AG04450 (cell line): ENCODE measurements at places on chromosomes 13 and 19.

DNA sequence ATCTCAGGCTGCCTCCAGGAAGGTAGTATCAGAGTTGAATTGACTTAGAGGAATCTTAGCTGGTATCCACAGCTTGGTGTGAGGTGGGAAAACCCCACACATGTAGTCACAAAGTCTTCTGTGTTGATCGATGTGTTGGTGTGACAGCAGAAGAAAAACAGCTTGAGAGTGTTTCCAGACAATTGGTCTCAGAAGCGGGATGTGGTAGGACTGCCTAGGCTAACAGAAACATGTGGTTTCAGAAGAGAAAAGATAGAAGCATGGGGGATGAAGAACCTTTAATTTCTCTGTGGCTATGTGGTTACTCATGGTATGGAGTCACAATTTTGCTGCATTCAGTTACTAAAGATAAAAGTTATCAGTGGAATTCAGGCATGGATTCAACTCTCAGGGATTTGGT, 134.7 kb upstream of the SLITRK5 start:
- DNase-seq: no peak

- no peak for DNase-seq
Observed at GRCh38 chr13:113365583-113365970, 1.6 kb upstream of the GRTP1 start.

GRCh38 chr19:34549833-34550232, 68.3 kb downstream of the WTIP start:
- DNase-seq: no peak

DNA sequence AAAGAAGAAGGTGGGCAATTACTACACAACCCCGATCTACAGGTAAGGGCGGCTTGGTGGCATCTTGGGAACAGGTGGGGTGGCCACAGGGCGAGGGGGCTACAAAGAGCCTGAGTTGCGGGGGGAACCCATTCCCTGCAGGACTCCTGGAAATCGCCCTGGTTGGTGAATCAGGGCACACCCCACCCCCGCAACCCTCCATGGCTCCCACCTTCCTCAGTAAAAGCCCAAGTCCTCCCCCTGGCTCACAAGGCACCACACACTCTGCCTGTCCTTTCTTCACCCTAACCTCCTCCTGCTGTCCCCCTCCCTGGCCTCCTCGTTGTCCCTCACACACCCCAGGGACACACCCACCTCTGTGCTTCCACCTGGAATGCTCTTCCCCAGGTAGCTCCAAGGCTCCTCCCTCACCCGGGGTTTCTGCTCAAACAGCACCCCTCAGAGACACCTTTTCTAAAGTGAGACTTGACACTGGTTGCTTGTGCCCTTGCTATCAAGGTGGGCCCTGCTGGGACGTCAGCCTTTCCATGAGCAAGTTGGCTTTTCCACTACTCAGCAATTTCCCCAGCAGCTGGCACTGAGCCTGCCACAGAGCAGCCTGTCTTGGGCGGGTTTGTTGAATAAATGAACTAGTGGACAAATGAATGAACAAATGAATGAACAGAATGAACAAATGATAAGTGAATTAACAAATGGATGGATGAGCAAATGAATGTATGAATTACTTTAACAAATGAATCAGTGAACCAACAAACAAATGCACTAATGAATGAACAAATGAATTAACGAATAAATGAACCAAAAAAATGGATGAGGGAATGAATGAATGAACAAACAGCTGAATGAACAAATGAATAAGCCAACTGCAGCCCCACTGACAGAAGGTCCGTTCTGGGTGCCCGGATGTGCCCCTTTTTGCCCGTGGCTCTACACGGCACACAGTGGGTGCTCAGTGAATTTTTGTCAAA, 6.2 kb upstream of the MRI1 start:
- DNase-seq: no peak

GRCh38 chr13:95343944-95344343, 42.7 kb upstream of the ABCC4 start:
- DNase-seq: no peak

- no peak for DNase-seq
Observed at GRCh38 chr19:33640773-33641172, 19.0 kb downstream of the CHST8 start.

- no peak for DNase-seq
Observed at GRCh38 chr13:48443442-48444208, 30.7 kb upstream of the LPAR6 start.

DNA sequence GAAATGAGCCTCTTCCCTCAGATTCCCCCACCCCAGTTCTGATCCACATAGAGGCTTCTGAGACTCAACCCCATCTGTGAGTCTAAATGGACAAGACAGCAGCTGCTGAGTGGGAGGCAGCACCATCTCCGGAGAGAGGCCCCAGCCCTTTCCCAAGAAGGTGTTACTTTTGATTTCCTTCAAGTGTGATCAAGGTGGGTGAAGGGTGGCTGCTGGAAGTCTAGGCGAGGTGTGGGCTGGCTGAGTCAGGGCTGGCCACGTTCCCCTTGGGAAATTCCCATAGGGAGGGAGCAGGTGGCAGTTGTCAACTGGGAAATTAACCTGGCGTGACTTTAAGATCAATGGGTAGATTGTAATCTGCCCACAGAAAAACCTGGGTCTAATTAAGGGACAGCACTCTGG, 148.0 kb downstream of the FOXO1 start:
- no peak for DNase-seq

GRCh38 chr13:106424805-106425204, 110.7 kb downstream of the EFNB2 start:
- DNase-seq: no peak

DNA sequence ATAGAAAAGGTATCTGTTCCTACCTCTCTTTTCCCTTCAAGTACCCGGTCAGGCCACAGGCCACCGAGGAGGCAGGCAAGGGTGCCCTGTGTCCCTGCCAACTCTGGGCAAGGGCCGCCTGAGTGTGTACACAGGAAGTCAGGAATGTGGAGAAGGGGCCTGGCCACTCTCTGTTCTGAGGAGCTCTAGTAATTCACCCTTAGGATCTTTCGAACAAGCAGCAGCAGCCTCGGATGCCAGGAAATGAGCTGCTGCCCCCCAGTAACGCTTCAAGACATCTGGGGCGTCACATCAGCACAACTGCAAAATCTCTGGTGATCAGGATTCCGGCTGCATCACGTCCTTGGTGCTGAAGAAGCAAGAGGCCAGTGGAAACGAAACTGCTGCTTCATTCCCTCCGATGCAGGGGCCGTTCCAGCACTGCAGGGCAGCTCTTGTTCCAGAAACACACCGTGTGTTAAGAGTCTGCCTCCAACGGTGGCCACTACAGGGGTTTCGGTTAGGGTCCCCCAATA, 2.0 kb downstream of the RAB20 start:
- no peak for DNase-seq

DNA sequence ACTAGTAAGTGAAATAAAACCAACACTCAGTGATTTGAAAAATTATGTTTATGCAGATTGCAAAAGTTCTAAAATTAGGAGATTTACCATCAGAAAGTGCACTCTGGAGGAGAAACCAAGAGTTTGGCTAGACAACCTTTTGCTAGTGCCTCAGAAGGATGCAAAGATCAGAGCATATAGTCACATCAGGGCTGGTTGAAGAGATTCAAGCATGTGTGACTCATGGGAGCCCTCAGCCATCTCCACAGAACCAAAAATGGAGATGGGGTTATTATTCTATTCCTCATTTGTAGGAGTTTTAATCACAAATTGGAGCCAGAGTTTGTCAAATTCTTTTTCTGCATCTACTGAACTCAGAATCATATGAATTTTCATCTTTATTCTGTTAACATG, 32.9 kb upstream of the OXGR1 start:
- no peak for DNase-seq

DNA sequence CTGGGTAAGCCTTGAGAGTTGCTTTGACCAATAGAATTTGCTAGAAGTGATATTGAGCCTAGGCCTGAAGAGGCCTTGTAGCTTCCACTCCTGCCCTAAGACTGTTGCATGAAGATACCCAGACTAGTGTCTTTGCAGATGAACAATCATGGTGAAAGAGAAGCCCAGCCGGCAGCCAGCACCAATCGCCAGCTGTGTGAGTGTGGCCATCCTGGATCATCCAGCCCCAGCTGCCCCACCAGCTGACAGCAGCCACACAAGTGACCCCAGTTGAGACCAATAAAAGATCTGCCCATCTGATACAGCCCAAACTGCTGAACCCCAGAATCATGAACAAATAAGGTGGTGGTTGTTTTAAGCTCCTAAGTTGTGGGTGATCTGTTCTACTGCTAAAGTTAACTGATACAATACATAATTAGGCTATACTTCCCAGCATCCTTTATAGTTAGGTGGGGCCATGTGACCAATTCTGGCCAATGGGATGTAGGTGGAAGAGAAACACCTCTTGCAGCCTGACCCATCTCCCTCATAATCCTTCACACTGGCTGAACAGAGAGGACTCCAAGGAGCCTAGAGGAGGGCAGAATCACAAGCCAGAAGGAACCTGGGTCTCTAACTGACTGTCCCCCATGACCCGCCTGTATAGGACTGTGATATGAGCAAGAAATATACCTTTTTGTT, 9.4 kb upstream of the ZNF428 start:
- no peak for DNase-seq

GRCh38 chr13:39527961-39528660, 74.9 kb downstream of the LHFPL6 start:
- peak; percentile 85 for DNase-seq

GRCh38 chr13:107118506-107118905, 550.6 kb upstream of the ARGLU1 start:
- no peak for DNase-seq

DNA sequence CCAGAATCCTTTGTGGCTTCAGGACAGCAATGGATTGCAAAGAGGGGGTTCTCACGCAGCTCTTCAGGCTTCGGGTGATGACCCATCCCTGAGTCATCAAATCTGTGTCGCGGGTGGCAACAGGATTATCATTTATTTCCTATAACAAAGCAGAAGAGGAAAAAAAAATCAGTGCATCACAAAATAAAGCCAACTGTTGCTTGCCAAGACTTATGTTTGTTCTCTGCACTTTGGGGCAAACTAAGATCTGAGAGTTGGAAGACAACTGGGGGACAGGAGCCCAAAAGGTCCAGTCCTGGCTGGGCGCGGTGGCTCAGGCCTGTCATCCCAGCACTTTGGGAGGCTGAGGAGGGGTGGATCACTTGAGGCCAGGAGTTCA, 6.4 kb downstream of the GNA15 start:
- DNase-seq: peak; percentile 42

- DNase-seq: peak; percentile 3
Observed at GRCh38 chr19:56350416-56351045, 35.9 kb upstream of the ZSCAN5A start.

DNA sequence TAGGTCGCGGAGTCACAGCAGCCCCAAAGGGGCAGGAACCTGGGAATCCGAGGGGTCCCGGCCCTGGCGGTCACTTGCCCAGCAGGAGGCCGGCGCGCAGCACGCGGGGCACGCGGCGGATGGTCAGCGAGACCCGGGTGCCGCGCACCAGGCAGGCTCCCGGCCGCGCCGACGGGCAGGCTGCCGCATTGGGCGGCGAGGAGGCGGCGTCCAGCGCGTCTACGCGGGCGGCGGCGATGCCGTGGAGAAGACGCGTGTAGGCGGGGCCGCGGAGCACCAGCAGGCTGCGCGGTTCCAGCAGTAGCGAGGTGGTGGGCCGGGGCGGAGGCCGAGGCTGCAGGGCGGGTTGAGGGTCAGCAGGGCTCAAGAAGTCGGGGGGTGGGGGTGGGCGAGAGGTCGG, 607 bp upstream of the SYNE4 start:
- peak; percentile 13 for DNase-seq

- DNase-seq: no peak
Observed at GRCh38 chr19:50239921-50240590, 36.6 kb downstream of the MYH14 start.

DNA sequence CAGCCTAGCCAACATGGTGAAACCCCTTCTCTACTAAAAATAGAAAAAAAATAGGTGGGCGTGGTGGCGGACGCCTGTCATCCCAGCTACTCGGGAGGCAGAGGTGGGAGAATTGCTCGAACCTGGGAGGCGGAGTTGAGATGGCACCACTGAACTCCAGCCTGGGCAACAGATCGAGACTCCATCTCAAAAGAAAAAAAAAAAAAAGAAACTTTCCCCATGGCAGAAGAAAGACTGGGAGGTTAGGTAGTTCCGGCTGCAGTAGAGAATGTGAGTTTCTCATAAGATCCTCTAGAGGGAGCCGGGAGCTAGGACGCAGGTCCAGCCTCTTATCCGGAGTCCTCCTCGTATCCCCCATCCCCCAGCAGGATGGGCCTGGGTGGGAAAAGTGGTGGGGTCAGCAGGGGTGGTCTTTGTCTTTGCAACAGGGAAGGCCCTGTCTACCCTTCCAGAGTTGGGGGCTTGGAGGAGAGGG, 13.2 kb upstream of the CREB3L3 start:
- DNase-seq: peak; percentile 44

DNA sequence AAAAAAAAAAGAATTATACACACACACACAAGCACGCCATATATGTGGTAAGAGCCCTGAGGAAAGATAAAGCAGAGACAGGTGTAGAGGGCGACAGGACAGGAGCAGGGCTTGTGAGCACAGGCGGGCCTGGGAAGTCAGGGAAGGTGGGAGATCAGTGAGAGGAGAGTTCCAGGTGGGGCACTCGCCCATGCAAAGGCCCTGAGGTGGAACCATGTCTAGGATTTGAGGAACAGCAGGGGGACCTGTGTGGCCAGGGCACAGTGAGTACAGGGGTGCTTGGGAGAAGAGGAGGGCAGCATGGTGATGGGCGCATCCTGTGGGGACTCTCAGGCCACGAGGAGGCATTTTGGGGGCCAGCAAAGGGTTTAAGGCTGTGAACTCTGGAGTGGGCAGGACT, 32.5 kb upstream of the NCCRP1 start:
- no peak for DNase-seq

DNA sequence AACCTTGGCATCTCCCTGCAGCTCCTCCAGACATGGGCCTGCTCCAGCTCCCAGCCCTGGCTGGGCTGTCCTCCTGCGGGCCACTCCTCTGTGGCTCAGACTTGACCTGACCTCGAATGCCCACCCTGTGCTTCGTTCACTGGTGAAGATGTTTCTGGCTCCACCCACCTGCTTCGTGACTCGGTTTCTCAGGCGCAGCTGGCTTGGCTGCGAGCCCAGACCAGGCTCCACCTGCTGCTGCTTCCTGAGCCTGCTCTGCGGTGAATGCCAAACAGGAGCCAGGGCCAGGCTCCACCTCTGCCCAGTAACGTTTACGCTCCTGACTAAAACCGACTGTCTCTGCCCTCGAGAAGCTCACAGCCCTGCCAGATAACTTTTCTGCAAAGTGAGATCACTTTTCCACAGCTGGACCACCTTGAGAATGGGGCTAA, 8.9 kb upstream of the RSPH6A start:
- DNase-seq: no peak

DNA sequence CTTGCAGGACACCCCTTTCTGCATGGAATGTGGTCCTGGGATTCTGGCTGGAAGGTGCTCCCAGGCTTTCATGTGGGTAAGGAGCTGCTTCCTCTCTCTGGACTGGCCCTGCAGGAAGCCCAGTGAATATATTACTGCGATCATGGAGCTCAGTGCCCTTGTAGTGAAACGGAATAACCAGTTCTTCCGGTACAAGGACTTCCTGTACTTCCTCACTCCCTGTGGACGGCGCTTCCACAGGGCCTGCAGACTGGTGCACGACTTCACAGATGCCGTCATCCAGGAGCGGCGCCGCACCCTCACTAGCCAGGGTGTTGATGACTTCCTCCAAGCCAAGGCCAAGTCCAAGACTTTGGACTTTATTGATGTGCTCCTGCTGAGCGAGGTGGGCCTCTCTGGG, 8.0 kb downstream of the CYP4F8 start:
- no peak for DNase-seq
